Lower lobe of right lung (tissue), 2 donors: ENCODE measurements at places on chromosomes 2 and 18. TPM values are rescaled to one million over a fixed set of nuclear protein-coding genes. Genes with fewer than 3 reads are reported as not detected.

The STAT4 gene
- 5.8 TPM for total RNA-seq

DNA sequence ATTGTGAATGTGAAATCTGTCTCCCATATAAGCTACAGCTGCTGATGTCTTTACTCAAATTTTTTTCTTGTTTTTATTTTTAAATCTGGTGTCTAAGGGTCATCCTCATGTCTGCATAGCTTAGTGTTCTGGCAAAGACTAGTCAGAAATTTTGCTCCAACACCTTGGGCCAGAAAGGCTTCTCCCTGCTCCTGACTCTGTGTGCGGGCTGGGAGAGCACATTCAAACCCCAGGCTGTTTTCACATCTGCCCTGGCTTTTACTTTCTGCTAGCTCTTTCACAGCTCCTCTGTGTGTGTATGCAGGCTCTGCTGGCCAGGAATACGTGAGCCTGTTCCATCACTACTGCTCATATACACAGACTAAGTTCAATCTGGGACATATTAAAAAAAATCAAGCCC lies 102.9 kb upstream of the RIOK3 start:
- no peak for DNase-seq
- no peaks in the 10 kb centered on the region for H3K27me3 ChIP-seq
- no peaks in the 10 kb centered on the region for H3K4me1 ChIP-seq
- no peaks in the 10 kb centered on the region for H3K36me3 ChIP-seq
- H3K27ac ChIP-seq = no peak overlapping the region

The NR4A2 gene
- total RNA-seq = 4.0 TPM

- no peak overlapping the region for H3K4me3 ChIP-seq
- no peaks in the 10 kb centered on the region for H3K27me3 ChIP-seq
- H3K4me1 ChIP-seq = no peaks in the 10 kb centered on the region
- peaks cover 79% of the 10 kb centered on the region for H3K36me3 ChIP-seq
Measured at GRCh38 chr2:11820650-11821049, 74.2 kb downstream of the LPIN1 start.

DNA sequence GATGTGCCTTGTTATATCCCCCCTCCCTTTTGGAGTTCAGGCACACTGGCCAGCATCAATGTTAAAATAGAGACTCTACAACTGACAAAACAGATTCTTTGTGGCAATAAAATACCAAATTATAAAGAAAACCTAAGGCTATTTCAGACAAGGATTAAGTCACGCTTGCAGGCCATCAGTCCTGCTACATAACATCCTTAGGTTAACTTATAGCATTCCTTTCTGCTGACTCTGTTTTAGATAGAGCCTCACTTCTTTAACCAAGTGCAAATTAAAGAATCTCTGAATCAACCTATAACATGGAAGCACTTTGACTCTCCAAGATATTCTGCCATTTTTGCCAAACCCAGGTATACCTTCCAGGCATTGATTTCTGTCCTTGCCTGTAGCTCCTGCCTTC lies 784.6 kb downstream of the RNF144A start:
- no peaks in the 10 kb centered on the region for H3K4me1 ChIP-seq
- H3K36me3 ChIP-seq = no peaks in the 10 kb centered on the region
- no peaks in the 10 kb centered on the region for H3K27me3 ChIP-seq
- no peak for DNase-seq
- no peak overlapping the region for H3K27ac ChIP-seq
- H3K4me3 ChIP-seq = no peak overlapping the region
